ENCODE measurements at places on chromosomes 16 and 17.

DNA sequence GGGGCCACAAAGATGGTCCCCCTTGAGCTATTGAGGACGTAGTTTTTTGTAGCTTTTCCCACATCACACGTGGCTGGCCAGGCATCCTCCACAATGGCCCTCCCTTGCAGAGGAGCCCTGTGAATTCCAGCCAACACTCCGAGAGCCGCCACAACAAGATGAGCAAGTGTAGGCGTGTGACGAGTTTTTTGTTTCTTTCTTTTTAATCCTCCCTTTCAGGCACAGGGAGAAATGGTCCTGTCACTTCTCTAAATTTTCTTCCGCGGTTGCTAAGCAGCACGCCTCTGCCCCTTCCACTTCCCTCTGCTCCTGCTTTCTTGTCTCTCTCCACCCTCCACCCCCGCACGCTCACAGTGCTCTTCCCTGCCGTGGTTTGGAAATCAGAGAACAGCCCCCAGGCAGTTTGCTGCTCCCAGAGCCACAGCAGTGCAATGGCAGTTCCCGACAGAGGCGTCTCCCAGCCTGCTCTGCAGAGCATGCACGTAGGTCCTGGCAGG is 68.0 kb upstream of the MRTFB start:
- DNase-seq, result no peak

- DNase-seq, result no peak
Observed at GRCh38 chr16:84605339-84605848, 12.5 kb downstream of the COTL1 start.

DNA sequence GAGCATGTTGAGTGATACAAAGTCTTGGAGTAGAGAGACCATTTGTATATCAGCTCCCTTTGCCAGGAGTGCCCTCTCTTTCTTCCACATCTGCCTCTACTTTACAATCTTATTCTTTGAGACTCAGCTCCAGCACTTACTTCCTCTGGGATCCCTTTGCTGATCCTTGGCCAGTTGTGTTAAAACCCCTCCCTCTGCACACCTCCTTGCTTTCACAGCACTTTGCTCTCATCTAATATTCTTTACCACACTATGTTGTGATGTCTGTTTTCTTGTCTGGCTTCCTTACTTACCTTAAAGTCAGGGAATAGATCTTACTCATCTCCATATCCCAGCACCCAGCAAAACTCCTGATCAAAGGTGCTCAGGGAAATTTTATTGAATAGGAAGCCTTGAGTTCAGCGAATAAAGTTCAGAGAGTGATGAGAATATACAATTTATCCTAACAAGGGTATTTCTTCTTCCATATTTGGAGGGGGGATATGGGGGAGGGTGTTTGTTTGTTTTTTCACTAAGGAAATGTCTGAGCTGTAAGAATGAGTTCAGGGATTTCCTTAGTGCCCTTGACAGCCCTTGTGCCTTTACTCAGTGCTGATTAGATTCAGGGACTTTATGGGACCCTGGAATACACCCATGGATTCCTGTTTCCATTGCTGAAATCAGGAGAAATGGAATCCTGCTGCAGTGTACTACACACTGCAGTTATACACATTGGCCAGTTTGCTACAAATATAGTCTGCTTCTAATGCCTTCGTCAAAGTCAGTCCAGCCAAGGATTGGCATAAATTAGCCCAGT is 32.0 kb downstream of the MRTFB start:
- no peak for DNase-seq

GRCh38 chr16:67093098-67093726 is 16.5 kb upstream of the PHAF1 start:
- no peak for DNase-seq

DNA sequence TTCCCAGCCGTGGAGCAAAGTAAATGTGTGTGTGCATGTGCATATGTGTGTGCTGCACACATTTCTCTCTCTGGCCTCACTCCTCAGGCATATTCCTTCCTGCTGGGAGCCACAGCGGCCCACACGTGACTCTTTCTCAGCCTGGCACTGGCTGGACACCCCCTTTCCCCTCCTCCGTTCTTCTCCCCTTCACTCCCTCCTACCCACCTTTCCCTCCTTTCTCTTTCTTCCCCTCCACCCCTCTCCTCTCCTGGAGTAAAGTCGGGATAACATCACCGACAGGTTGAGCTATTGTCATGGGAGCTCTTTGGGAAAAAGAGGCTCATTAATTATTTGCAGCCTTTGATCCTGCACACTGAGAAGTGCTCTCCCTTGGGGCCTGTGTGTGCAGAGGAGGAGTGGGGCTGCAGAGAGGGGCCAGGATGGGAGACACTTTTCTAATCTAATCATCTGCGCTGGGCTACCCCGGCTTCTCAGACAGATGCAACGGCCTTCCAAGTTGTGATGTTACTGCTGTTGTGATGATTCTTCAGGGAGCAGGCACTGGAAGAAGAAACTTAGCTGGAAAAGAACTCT is 126.3 kb upstream of the HSBP1 start:
- DNase-seq, result no peak

DNA sequence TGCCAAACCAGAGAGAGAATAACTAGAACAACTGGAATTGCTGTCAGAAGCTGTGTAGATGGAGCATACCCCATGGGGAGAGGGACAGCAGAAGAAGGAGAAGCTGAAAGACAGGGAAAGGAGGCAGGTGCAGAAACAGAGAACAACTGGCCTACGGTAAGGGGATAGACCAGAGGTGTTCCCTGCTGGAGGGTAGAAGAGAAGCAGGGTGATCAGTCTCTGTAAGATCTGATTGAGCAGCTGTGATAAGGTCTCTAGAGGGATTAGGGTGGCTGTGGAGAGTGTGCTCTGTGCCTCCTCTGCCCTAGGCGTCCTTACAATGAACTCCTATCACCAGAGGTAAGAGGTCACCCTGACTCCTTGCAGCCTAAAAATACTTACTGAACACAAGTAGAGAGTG is 30.4 kb upstream of the HS3ST3B1 start:
- no peak for DNase-seq

DNA sequence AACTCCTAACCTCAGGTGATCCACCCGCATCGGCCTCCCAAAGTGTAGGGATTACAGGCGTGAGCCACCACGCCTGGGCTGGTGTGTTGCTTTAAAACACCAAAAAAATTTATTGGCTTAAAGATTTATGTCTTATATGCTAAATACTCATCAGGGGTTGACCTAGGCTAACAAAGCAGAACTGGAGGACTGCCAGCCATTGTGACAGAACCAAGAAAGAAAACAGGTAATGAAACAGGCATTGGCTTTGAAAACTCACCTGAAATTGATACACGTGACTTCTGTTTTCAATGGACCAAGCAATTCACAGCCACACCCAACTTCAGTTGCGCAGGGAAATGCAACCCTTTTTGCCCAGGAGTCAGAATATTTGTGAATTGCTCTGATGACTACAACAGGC is 4.9 kb upstream of the PHAF1 start:
- DNase-seq, result no peak

DNA sequence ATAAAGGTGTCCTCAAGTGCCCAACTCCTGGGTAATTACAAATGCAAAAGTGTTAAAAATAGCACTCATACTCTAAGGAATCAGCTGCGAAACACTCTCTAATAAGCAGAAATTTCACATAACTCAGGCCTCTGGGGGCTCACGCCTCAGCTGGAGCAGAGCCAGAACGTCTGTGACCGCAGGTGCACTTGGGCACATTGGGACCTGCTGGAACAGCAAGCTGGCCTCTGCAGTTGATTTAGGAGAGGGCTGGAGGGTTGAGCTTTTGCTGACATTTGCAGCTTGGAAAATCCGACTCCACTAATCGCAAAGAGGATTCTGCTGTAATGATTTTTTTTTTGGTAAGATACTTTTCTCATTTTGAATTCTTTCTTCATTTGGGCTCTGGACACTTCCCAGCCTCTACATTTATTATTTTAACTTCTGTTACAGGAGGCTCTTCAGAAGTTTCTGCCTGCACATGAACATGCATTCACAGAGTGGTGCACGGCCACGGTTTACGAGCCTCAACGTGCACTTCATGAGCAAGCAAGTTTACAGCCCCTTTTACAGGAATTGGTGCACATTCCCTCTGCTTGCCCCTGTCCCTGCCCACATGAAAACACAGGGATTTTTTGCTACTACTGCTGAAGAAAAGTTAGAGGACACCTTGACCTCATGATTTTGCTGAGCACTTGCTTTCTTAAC is 4.1 kb upstream of the SNTB2 start:
- no peak for DNase-seq

DNA sequence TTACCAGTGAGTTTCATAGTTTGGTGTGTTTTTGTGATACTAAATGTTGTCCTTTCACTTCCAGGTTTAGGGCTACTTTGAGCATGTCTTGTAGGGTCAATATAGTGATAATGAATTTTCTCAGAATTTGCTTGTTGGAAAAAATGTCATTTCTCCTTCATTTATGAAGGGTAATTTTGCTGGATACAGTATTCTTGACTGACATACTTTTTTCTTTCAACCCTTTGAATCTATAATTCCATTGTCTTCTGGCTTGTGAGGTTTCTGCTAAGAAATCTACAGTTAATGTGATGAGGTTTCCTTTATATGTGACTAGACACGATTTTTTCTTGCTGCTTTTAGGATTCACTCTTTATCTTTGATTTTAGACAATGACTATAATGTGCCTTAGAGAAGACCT is 219.3 kb downstream of the BCAS3 start:
- no peak for DNase-seq

GRCh38 chr16:85234310-85235204 is 122.3 kb upstream of the CIBAR2 start:
- no peak for DNase-seq

DNA sequence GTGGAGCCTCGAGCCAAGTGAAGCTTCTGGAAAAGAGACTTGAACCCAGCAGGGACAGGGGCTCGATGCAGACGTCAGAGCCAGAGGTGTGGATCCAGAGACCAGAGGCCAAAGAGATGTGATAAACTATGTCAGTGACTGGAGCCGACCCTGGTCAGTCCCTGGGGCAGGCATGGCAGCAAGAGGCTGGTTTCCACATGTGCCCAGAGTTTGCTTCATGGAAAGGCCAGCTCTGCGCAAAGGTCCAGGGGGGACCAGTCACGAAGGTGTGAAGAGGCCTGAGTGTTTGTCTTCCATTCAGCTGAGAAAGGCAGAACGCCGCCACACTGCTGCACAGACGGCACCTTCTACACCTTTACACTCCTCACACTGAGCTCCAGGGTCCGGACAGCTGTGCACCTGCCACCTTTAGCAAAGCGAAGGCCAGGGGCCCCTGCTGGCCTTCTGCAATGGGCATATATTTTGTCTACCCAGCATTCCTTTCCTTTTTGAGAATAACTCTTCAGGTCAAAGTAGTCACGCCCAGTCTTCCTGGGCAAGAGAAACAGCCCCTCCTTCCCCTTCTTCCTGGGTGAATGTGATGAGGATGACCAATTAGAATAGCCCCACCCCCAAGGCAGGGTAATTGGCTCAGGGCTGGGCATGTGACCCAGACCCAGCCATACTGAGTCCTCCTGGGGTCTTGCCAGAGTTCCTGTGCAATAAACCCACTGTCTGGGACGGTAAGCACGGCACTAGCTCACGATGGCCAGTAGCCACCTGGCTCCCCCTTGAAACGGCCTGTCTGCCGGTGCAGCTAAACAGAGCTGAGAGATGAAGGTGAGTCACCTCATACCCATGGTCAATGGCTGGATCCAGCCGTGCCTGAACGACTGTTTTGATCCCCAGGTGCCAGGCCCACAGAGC is 2.3 kb upstream of the RPH3AL start:
- DNase-seq, result no peak

DNA sequence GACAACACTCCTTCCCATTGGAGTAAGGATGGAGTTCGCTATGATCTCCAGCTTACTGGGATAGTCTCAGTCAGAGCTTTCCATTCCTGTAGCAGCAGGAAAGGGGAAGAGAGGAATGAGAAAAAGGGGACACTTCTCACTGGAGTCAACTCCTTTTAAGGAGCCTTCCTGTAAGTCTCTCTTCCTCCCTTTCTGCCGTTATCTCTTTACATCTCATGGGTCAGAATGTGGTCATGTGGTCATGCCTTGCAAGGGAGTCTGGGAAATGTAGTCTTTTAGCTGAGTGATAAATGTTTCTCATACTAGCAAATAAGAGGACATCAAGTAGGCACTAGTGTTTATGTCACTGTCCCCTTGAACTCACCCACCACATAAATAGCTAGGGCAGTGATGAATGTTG is 227.3 kb downstream of the HAPSTR1 start:
- DNase-seq, result no peak

GRCh38 chr16:68972720-68973119 is 129.4 kb downstream of the TANGO6 start:
- DNase-seq, result no peak

DNA sequence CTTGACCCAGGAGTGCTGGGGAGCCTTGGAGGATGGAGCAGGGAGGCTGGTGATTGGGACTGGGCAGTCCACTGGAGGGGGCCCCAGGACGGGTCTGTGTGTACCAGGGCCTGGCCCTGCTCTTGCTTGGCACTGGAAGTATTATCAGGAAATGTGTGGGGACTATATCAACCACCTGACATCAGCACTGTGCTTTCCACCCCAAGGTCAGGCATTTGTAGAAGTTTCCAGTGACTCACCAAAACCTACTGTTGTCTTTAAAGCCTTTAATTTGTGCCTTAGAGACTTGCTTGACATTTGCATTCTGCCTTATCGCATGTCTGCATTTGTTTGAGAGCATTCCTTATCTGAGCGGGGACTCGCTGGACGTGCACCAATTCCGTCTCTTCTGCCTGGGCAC is 323.1 kb downstream of the FOXL1 start:
- no peak for DNase-seq

Measured in activated CD4-positive, alpha-beta T cell treated with anti-CD3 and anti-CD28 coated beads, Interleukin-2, amount 50 U/mL, for 16 hours (primary cell).